CD4-positive, alpha-beta T cell (primary cell): ENCODE measurements at places on chromosomes 3 and 15. TPM values are rescaled to one million over a fixed set of nuclear protein-coding genes. Genes with fewer than 3 reads are reported as not detected.

Gene ACAD11
- 27.9 TPM for total RNA-seq

Gene HGD
- total RNA-seq: 2.0 TPM

Gene SCG3
- total RNA-seq: not detected

Gene AMIGO3
- total RNA-seq: 0.82 TPM

Gene OR5K2
- not detected for total RNA-seq
